Subcutaneous preadipocyte (primary cell): ENCODE measurements at places on chromosomes 3 and 15. TPM values are rescaled to one million over a fixed set of nuclear protein-coding genes. Genes with fewer than 3 reads are reported as not detected.

Gene DUOXA1
- total RNA-seq: not detected in 2 replicates

Gene SNX33
- total RNA-seq: 22.5 and 22.8 TPM in 2 replicates

Gene GABRR3
- not detected in 2 replicates for total RNA-seq

Gene LRRC57
- total RNA-seq: 9.6 and 14.1 TPM in 2 replicates

Gene GPD1L
- total RNA-seq: 9.6 and 12.9 TPM in 2 replicates

Gene DUOXA2
- not detected in 2 replicates for total RNA-seq

Gene MOBP
- total RNA-seq: not detected in 2 replicates

Gene GOLGA8J
- not detected in 2 replicates for total RNA-seq

Gene TGM5
- total RNA-seq: not detected in 2 replicates

Gene POC1A
- 9.9 and 11.9 TPM in 2 replicates for total RNA-seq

Gene BTLA
- total RNA-seq: not detected in 2 replicates

Gene PRKAR2A
- 35.6 and 57.3 TPM in 2 replicates for total RNA-seq

Gene FBXW12
- 0.20 TPM in 1 of 2 replicates, not detected in the other for total RNA-seq

Gene AADAC
- under 0.01 TPM in 1 of 2 replicates, not detected in the other for total RNA-seq

Gene AGBL1
- not detected in 2 replicates for total RNA-seq

Gene SPESP1
- total RNA-seq: 4.8 and 8.8 TPM in 2 replicates

Gene NEK10
- 9.2 and 13.1 TPM in 2 replicates for total RNA-seq

Gene GOLGA8R
- total RNA-seq: 1.1 and 1.2 TPM in 2 replicates

Gene SLC12A1
- not detected in 2 replicates for total RNA-seq

Gene EPHA6
- total RNA-seq: not detected in 2 replicates

Gene NANOGP8
- total RNA-seq: 0.39 and 0.73 TPM in 2 replicates

Gene CPEB1
- total RNA-seq: 5.1 and 8.8 TPM in 2 replicates

Gene TXNRD3
- 7.4 and 8.5 TPM in 2 replicates for total RNA-seq

Gene TRIM42
- total RNA-seq: not detected in 2 replicates

Gene HRH1
- total RNA-seq: 8.4 and 12.1 TPM in 2 replicates

Gene ZNF280D
- 28.3 and 36.6 TPM in 2 replicates for total RNA-seq

Gene LEKR1
- 0.20 and 2.2 TPM in 2 replicates for total RNA-seq

Gene IL17RE
- total RNA-seq: 10.3 and 13.9 TPM in 2 replicates
